T-helper 2 cell (primary cell): ENCODE measurements at places on chromosomes 4 and X.
A peak's percentile ranks its signal among the peaks of the same experiment; 100 is the strongest.

DNA sequence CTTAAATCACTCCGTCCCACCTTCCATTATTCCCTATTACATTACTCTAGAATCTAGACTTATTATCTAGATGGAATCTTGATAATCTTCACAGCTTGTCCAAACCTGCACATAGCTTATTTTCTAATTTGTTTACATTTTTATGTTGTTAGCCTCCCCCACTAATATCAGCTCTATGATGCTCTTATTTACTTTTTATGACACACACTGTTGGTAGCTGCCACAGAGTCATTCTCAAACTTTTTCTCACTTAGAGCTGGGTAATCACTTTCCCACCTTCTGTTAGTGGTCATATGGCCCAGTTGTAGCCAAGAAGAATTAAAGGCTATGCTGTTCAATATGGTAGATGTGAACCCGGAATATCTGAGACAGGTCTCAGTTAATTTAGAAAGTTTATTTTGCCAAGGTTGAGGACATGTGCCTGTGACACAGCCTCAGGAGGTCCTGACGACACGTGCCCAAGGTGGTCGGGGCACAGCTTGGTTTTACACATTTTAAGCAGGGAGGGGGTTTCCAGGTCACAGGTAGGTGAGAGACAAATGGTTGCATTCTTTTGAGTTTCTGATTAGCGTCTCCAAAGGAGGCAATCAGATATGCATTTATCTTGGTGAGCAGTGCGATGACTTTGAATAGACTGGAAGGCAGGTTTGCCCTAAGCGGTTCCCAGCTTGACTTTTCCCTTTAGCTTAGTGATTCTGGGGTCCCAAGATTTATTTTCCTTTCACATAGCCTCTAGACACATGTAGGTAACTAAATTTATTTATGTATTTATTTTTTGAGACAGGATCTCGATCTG lies 7.0 kb upstream of the ADGRA3 start:
- no peak for DNase-seq

- peak; percentile 66 for DNase-seq
Observed at GRCh38 chr4:1309261-1310010, 19.7 kb downstream of the MAEA start.

- DNase-seq, result no peak
Observed at GRCh38 chr4:40990236-40990898, 224.0 kb downstream of the APBB2 start.

GRCh38 chrX:136783159-136783558 lies 2.4 kb upstream of the ARHGEF6 start:
- no peak for DNase-seq
